ENCODE measurements at places on chromosomes 7 and 10.
A peak's percentile ranks its signal among the peaks of the same experiment; 100 is the strongest.

GRCh38 chr10:74909670-74910069 lies 83.3 kb downstream of the KAT6B start:
- DNase-seq: no peak

DNA sequence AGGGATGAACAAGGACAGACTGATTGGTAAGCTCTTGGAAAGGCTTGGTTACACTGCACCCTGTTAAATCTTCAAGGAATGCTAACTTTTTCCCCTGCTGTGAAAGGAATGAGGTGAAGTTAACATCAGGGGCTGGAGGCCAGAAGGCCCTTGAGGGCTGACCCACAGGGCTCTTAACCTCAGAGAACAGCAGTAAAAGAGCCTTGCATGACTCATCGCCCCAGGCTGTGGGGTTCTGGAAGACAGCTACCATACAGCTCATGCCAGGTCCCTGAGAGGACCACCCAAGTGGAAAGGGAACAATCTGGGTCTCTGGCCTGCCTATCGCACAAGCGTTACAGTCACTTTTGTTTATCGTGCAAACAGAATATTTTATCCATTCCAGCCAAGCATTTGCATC lies 54.4 kb downstream of the CYP2C9 start:
- DNase-seq: no peak

GRCh38 chr10:67621834-67622233 lies 74.2 kb downstream of the CTNNA3 start:
- no peak for DNase-seq

DNA sequence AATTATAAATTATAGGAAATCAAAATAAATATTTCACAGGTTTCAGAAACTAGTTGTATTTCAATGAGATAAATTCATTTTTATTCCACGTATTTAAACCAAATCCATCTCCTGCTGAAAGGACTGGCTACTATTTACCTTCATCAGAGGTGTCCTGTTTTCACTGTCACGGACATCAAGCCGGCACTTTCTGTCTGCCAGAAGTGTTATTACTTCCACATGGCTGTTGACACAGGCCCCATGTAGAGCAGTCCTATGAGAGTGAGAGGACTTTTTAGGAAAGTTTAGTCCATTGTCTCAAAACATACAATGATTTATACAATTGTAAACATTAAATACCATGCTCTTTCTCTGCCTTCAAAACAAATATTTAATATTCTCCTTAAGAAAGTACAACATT lies 100.4 kb upstream of the ACBD5 start:
- DNase-seq: no peak

GRCh38 chr7:122884186-122884585 lies 2.1 kb downstream of the CADPS2 start:
- DNase-seq: no peak

GRCh38 chr7:133609806-133610205 lies 356.9 kb downstream of the EXOC4 start:
- no peak for DNase-seq

DNA sequence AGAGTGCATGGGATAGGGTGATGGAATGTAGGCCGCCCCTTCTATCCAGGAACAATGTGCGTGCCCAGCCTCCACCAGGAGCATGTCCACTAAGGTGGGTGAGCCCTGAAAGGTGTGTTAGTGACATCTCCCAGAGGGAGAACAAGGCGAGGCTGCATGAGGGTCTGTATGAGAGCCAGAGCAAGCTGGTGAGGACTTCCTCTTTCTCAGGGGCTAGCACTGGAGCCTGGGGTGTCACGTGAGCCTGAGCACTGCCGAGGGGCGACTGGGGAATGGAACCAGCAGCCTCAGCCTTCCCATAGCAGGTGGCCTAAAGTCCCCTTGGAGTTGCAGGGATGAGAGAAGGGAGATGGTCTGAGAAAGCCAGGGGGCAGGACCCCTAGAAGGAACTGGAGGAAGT lies 156.3 kb upstream of the COBL start:
- DNase-seq: no peak

DNA sequence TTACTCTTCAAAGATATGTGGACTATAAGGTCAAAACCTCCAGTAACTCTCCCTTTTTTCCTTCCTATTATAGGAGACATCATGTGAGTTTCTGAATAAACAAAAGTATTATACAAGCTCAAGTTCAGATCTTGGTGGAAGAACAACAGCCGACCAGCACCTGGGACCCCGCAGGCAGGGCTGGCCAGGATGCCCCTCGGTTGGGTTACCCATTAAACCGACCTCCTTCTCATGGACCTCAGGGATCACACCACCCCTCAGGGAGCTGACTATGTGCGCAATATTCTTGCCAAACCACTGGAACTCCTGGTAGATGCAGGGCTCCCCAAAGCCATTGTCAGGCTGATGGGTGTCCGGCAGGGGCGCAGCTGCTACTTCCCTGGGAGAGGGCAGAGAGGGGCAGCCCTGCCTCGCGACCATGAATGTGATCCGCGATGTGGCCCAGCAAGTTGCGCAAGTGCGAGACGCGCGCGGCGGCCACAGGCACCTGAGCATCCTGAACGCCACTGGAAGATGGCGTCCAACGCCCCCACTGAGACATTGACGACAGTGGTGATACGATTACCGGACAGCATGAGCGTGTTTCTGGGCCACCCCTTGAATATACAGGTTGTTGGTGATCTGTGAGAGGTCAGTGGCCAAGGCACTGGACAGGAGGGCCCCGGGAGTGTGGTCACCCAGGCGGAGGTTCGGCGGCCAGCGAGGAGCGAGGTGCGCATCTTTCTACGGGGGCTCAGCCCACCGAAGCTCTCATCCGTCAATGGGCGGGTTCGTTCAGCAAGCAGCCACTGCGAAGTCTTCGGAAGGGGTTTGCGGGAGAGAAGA lies 161.3 kb downstream of the IPMK start:
- no peak for DNase-seq

GRCh38 chr7:102046373-102047117 lies 229.1 kb downstream of the CUX1 start:
- DNase-seq: no peak

GRCh38 chr7:84113286-84113685 lies 81.3 kb downstream of the SEMA3A start:
- DNase-seq: no peak

- no peak for DNase-seq
These were observed 140.1 kb downstream of the ETV1 start for GRCh38 chr7:13849163-13849892.

DNA sequence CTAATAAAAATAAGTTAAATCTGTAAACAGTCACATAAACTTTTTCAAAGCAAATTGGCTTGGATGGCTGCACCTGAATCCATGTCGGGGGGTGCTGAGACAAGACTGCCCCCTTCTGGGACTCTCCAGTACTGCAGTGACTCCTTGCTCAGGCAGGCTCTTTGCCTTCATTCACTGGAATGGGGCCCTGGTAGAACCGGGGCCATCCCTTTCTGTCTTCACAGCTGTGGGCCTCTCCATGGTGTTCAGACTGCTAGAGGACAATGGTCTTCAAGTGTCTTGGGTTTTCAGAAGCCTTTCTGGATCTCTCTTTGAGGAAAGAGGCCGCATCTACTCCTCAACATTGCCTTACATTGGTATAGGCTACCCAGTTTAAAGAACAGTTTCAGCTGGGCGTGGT lies 16.1 kb upstream of the IMPDH1 start:
- peak; percentile 76 for DNase-seq

DNA sequence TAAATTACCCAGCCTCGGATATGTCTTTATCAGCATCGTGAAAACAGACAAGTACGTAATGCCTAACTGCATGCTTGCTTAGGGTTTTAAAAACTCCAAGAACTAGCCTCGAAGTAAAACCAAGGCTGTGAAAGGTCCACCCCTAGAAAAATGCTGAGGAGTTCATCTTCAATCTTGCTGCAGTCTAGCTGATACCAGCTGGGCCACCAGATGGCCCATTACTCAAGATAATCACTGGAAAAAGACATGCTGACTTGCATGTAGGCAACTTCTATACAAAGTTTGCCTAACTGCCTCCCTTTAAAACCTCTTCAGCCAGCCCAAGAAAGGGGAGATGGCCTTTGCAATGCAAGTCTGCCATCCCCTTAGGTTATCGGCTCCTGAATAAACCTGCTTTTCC lies 614.1 kb downstream of the GALNT17 start:
- DNase-seq: no peak

DNA sequence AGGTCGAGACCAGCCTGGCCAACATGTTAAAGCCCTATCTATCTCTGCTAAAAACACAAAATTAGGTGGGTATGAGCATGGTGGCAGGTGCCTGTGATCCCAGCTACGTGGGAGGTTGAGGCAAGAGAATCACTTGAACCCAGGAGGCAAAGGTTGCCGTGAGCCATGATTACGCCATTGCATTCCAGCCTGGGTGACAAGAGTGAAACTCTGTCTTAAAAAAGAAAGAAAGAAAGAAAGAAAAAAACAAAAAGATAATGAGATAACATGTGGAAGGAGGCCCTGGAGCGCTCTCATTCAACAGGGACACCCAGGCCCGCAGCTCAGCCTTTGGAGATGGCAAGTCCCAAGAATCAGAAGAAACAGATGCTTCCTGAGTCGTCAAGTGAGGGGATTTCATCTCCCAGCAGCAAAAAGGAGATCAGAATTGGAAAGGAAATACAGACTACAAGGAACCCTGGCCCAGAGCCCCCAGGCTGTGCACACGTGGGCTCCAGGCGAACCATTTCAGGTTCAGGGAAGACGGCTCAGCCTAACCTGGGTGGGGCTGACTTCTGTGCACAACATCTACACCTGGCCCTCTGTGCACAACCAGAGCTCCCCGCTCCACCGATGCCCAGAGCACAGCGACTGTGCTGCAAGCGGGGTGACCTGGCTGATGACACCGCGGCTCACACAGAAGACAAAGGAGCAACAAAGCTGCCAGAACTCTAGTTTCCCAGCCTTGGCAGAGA lies 33.3 kb downstream of the GNA12 start:
- DNase-seq: no peak

- DNase-seq: no peak
These were observed 293.1 kb downstream of the GPR158 start for GRCh38 chr10:25467881-25468280.

DNA sequence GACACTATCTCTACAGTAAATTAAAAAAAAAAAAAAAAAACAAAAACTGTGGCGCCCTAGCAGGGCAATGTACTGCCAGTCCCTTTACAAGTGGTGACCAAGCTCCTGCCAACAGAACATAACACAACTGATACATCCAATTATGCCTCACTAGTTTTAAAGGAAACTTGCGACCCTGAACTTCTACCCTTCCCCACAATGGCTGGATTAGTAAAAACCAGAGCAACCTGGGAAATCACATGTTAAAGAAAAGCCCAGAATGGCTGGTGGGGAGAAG lies 16.5 kb downstream of the ATE1 start:
- no peak for DNase-seq

DNA sequence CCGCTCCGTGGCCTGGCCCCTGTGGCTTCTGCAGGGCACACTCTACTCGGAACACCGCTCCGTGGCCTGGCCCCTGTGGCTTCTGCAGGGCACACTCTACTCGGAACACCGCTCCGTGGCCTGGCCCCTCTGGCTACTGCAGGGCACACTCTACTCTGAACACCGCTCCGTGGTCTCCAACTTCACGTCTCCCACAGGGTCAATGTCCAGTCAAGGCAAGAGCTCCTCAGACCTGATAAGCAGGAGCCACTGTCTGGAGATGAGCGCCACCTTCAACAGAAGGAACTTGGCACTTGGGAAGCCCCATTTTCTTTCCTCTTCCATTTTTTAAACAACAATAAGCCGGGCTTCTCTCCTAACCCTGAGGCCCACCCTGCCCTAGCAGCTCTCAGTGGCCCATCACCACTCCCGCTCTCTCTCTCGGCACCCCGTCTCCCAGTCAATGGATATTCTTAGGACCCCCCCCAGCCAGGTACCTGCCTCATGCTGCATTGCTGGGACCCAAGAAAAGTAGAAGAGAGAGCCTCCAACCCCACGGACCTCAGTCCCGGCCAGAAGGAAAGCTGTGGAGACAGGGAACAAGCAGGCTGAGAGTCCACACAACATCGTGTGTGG lies 56.3 kb downstream of the PRKAG2 start:
- DNase-seq: no peak

- DNase-seq: no peak
These were observed 208.7 kb downstream of the CRPPA start for GRCh38 chr7:16212610-16213009.

- no peak for DNase-seq
These were observed 646.7 kb downstream of the PARD3 start for GRCh38 chr10:34168439-34168838.

- DNase-seq: no peak
These were observed 842 bp upstream of the JAKMIP3 start for GRCh38 chr10:132064771-132065437.

DNA sequence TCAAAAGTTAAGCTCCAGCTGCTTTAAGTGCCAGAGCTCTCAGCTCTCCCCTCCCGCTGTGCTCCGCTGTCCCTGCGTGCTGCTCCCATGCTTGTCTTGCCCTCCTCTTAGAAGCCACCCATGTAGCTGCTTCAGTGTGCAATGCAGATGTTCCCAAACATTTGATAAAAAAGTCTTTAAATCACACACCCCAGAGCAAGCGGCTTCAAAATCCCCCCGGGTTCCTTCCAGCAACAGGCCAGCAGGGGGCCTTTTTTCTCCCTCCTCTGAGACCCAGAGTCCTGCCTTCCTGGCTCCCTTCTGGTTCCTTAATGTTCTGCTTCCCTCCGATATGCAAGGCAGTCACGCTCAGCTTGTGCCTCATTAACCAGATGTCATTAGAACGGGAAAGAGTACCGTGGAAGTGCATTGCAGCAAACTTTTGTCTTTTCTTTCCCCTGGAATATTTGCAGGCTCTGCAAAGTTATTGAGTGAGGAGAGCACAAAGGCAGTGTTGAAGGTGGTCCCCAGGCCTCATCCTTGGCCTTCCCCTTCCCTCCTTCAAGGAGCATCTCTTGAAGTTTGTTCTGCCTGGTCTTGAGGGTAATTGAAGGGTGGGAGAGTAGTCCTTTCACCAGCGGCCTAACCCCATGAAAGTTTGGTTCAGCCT lies 25.5 kb downstream of the LDB3 start:
- DNase-seq: peak; percentile 31

DNA sequence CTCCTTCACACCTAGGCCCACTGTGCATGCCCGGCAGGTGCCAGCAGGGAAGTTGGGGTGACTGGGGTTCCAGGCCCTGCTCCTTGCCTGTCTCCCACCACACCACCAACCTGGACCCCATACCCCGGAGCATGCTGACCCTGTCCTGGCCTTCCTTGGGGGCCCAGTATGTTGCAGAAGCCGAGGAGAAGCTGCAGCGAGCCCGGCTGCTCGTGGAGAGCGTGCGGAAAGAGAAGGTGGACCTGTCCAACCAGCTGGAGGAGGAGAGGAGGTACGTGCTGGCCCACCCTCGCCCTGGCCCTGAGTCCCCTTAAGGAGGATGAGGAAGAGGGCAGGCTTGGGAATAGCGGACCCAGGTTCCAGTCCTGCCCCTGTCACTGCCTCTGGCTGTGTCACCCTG lies 70.8 kb downstream of the CLIP2 start:
- DNase-seq: no peak

All from activated CD8-positive, alpha-beta memory T cell treated with anti-CD3 and anti-CD28 coated beads, Interleukin-2, amount 50 U/mL, for 4 hours (primary cell).